ENCODE measurements at places on chromosomes 5 and 9.

- no peak for DNase-seq
Observed at GRCh38 chr9:93203026-93203717, 19.2 kb downstream of the WNK2 start.

DNA sequence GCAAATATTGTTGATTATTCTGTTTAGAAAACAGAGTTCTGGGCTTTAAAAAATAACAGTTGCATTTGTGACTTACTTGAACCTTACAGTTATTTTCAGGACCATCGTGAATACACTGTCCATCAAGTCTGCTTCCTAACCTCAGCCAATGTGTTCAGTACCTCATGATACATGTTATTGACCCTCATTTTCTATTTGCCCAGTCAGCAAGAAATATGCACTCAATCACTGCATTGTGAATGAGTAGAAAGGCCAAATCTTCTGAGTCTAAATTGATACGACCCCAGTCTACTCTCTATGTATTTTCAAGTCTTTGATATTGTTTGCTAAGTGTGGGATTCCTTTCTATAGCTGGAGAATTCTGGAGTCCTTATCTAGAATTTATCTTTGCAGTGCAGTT lies 156.2 kb downstream of the RAB3C start:
- DNase-seq = no peak

DNA sequence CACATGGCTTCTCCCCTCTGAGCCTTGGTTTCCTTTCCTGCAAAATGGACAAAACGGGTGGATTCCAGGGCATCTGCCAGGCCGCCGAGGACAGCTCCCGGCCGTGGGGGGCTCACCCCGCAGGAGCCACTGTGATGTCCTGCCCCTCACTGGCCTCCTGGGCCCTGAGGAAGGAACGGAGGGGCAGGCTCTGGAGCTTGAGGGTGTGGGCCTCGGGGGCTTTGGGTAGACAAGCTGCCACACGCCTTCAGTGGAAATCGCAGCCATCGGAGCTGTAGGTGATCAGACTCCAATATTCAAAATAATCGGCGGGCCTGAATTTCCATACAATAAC lies 32.2 kb upstream of the UBAC1 start:
- no peak for DNase-seq

DNA sequence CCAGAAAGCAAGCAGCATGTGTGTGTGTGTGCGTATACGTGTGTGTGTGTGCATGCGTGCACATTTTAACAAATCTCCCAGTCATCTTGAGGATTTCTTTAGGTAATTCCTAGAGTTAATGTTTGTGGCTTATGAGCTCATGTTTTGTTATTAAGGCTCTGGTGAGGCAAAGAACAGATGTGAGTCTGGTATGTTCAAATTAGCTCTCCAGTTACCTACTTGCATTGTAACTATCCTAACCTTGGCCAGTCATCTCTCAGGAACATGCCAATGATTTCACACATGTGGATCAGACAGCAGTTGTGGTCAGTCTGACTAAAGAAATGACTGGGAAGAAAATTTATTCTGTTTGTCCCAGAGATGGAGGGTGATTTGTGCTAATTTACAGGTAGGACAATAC lies 163.1 kb downstream of the IZUMO3 start:
- DNase-seq = no peak

DNA sequence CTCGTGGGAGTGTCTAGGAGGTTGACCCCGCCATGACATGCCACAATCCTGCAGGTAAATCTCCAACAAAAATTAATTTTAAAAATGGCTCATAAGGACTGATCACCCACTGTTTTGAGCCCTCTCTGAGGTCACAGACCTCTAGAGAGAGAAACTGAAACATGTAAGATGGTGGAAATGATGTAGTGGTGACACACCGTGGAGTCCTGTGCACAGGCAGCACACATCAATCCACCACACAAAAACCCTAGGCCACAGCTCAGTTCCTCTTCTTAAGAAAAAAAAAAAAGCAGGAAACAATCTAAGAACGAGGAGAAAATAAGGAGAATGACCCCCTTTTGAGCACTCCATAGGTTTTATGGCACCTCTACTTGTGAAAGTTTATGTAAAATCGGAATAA lies 93.8 kb upstream of the FAM120A start:
- peak; percentile 20 for DNase-seq

- no peak for DNase-seq
Observed at GRCh38 chr9:106076711-106077110, 382.4 kb downstream of the TMEM38B start.

- DNase-seq = no peak
Observed at GRCh38 chr9:128109050-128109709, 18.3 kb downstream of the PTGES2 start.

DNA sequence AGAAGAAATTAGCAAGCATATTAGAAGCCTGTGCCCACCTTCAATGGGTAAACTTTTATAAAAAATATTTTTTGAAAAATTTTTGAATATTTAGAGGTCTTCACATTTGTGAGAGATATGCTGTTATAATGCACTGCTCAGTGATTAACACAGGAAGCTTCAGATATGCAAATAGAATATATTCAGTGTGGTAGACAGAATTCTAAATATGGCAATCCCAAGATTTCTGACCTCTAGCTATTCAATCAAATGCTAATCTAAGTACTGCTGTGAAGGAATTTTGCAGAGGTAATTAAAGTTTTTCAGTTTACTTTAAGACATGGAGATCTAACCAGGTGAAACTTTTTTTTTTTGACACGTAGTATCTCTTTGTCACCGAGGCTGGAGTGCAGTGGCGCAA lies 103.5 kb downstream of the ADAMTS19 start:
- DNase-seq = no peak

GRCh38 chr9:121383715-121384114 lies 13.7 kb upstream of the STOM start:
- no peak for DNase-seq

- DNase-seq = no peak
Observed at GRCh38 chr9:137396634-137397367, 26.2 kb downstream of the EXD3 start.

GRCh38 chr9:89602978-89603766 lies 1.6 kb upstream of the GADD45G start:
- DNase-seq = peak; percentile 85

GRCh38 chr5:140253985-140254384 lies 48.9 kb downstream of the PFDN1 start:
- DNase-seq = no peak

DNA sequence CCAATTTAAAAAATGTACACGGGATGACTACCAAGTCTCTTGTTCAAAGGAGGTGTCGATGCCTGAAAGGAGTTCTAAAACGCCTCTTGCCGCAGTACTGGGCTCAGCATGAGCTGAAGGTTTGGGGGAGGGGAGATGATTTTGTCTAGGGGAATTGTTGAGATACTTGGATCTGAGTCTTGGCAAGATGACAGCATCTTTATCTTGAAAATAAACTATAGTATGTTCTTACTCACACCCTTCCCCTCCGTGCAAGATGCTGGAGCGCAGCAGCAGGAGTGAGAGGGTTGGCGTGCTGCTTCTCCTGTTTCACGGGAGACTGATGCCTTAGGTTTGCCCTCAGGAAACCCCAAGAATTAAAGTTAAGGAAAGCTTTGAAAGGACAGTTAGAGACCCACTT lies 47.3 kb downstream of the FAM78A start:
- no peak for DNase-seq

GRCh38 chr5:171593976-171594375 lies 174.5 kb downstream of the FGF18 start:
- DNase-seq = peak; percentile 7

GRCh38 chr5:154771383-154771901 lies 16.3 kb downstream of the LARP1 start:
- no peak for DNase-seq

GRCh38 chr9:32965999-32966722 lies 35.3 kb downstream of the APTX start:
- DNase-seq = no peak

DNA sequence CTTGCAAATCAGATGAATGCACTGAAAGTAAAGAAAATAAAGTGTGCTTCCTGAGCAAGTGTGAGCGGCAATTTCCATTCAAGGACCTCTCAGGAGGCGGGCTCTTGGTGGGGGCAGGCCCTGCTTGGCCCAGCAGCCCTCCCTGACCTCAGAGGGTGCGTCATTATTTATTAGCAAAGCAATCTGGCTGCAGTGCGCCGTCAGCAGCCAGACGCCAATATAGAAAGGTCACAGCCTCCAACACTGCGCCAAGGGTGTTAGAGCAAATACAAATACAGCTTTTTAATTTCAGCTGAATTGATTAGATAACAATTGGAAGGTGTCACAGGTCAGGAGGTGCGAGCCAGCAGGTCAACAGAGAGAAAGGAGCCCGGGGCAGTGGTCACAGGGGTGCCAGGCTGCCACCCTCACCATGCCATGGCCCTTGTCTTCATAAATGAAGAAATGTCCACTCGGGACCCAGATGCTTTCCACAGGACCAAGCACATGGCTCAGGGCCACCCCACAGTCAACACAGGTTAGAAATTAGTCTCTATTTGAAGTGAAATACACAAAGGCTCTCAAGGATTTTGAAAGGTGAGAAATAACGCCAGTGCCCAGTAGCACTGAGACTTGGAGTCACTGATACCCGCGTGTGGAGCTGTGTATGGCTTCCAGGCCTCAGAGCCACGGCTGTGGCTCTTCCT lies 309.8 kb downstream of the IRX2 start:
- DNase-seq = no peak

DNA sequence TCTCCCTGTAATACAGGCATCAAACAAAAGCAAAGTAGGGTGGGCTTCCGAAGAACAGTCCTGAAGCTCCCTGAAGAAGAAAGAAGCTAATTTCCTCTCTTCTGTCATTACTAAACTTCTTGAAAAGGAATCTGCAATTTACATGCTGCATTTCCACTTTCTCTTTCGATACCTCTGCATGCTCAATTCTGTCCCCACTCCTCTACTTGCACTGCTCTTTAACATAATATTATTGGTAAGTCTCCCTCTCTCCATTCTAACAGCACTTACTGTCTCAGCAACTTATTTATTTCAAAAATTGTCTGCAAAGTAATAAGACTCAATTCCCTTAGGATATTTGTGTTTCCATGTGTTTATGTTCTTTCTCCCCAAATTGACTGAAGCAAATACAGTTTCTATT lies 3.9 kb upstream of the PLPP1 start:
- no peak for DNase-seq

GRCh38 chr9:125293134-125293533 lies 31.5 kb downstream of the GAPVD1 start:
- DNase-seq = no peak

DNA sequence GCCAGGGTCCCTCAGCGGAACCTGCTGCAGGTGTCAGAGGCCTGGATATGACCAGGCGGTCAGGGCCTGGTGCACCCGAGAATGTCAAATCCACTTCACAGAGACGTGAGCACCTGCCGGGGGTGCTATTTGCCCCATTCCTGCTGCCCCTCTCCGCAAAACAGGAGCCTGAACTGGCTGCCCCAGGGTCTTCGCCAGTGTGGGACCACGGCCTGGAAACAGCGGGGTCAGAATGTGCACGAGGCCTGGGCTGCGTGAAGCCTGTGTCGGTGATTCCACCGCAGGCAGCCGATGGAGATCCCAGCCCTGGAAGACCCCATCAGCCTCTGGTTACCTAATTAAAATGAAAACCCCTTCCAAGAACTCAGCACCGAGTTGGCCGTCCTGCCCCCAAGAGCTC lies 41.2 kb upstream of the TMEM250 start:
- DNase-seq = no peak

DNA sequence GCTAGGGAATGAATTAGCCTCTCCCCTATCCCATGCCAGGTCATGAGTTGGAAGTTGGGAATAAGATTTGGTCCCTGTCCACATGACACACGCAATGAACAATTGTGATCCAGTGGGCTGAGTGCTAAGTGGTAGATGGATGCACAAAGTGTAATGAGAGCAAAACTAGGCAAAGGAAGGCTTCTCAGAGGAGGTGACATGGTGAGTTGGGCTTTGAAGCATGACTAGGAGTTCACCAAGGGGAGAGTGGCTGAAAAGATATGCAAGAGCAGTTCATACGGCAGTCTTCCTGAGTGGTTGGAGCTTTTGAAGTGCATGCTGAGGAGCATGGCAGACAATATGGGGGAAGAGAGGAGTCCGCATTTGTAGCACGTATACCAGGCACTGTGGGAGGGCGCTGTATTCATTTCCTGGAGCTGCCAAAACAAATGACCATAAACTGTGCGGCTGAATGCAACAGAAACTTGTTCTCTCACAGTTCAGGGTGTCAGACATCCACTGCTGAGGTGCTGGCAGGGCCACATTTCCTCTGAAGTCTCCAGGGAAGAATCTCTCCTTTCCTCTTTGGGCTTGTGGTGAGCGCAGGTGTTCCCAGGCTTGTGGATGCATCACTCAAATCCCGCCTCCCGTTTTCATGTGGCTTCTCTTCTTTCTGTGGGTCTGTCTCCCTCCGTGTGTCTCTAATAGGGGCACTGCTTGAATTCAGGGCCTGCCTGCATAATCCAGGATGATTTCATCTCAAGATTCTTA lies 49.5 kb downstream of the NSG2 start:
- no peak for DNase-seq

DNA sequence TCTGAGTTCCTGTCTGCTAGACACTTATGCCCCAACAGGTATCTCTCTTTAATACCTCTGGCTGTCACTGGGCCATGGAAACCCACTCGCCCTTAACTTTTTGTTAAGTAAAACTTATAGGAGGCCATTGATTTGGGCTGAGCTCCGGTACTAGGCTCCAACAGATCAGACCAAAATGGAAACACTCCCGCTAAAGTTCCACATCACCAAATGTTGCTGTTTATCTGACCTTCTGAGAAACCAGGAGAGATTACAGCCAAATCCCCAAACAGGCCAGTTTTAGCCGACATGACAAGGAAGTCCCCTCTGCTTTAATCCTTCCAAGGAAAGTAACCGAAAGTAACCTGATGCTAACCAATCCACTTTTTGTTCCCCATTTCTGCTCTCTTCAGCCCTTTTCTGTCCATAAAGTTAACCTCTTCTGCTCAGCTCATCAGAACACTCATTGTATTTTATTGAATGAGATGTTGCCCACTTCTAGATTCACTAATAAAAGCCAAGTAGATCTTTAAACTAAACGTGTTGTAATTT lies 115.2 kb upstream of the LHFPL2 start:
- DNase-seq = no peak

GRCh38 chr9:96566498-96567202 lies 53.0 kb downstream of the CDC14B start:
- peak; percentile 84 for DNase-seq

GRCh38 chr5:75656311-75657003 lies 45.2 kb downstream of the ANKDD1B start:
- peak; percentile 58 for DNase-seq

DNA sequence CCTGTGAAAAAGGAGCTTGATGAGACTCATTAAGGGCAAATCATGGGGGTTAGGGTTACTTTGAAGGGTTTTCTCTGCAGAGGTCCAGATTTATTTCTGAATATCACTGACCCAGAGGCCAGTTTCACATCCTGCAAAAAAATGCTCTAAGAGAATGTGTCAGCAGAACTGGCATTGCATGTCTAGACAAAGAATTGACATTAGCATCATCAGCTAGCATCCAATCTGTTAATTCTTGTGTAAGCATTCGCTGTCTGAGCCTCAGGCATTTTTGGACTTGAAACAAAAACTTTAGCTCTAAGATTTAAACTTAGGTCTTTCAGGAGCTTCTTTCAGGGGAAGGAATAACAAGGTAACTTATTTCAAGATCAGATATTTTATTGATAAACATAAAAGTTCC lies 187.9 kb upstream of the ELL2 start:
- DNase-seq = no peak

Measured in RKO (cell line).